Tibial artery (tissue), 4 donors: ENCODE measurements at places on chromosomes 2 and 18.

DNA sequence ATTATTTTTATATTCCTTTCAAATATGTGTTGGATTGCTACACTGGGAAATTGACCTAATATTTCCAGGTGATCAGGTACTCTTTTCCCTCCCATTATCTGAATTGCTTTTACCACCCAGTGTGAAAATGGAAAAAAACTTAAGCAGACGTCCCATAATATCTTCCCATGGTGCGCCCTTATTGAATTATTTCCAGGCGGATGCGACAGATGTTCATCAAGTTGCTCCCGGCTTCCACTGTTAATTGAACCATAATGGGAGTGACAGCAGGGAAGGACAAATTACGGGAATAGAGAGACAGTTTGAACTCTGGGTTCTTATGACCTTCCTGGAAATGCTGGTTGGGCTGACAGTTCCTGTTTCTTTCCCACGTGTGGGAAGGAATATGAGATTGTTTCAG is 93.3 kb downstream of the THSD7B start:
- DNase-seq: no peak

DNA sequence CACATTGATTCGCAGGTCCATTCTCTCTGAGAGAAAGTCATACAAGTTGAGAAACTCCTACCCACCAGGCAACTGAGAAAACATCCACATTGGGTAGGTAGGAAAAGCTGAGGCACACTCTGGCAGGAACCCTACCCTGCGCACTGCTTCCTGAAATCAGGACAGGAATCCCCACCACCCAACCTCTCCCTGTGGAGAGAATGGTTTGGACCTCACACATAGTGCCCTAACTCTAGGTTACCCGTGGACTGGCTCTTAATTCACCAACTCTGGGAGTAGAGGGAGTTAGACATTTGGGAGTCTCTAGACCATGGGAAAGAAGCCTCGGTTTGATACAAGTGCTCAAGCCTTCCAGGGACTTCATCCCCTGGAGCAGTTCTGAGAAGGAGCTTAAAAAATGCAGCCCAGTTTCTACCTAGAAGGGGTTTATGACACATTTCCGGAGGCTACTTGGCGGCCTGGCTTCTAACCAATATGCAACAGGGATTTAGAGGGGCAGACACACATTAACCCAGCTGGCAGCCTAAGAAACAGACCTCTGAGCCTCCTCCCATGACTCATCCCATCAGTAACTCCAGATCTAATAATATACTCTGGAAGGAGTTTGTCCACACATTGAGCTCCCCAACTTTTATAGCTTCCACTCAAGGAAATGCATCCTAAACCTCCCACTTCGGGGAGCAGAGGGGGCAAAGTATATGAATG is 136.7 kb downstream of the EML6 start:
- DNase-seq: no peak

- no peak for DNase-seq
Measured at GRCh38 chr2:122263746-122264145, 508.3 kb downstream of the TSN start.

- peak; percentile 71 for DNase-seq
Measured at GRCh38 chr2:55133467-55134315, 83.4 kb upstream of the RTN4 start.

- peak; percentile 51 for DNase-seq
Measured at GRCh38 chr2:239588451-239589269, 187.8 kb upstream of the HDAC4 start.

GRCh38 chr2:85064927-85065577 is 68.1 kb upstream of the TCF7L1 start:
- DNase-seq: no peak

GRCh38 chr2:111995148-111995547 is 59.9 kb upstream of the TMEM87B start:
- no peak for DNase-seq

DNA sequence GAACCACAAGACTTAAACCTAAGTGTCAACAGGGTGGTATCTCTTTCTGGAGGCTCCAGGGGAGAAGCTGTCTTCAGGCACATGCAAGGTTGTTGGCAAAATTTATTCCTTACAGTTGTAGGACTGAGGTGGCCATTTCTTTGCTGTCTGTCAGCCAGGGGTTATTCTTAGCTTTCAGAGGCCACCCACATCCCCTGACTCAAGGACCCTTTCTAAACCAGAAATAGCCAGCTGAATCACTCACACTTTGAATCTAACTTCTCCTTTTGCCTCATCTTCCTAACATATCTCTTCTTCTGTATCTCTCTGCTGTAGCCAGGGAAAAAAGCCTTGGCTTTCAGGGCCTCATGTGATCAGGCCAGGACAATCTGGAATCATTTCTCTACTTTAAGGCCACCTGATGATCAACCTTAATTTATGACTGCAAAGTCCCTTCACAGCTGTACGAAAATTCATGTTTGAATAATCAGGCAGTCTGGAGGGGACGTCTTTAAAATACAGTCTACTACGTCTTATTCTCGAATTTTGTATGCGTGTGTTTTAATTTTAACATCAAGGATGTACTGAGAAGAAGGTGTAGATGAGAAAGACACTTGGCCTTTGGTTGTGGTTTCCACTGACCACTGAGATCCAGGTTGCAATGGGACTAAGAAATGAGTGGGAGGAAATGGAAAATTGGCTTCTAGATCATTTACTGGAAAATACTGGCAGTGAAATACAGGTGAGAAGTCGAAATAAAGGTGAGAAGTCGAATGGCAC is 90.4 kb downstream of the DOCK10 start:
- no peak for DNase-seq

- DNase-seq: no peak
Measured at GRCh38 chr2:236047176-236047575, 121.0 kb downstream of the GBX2 start.

DNA sequence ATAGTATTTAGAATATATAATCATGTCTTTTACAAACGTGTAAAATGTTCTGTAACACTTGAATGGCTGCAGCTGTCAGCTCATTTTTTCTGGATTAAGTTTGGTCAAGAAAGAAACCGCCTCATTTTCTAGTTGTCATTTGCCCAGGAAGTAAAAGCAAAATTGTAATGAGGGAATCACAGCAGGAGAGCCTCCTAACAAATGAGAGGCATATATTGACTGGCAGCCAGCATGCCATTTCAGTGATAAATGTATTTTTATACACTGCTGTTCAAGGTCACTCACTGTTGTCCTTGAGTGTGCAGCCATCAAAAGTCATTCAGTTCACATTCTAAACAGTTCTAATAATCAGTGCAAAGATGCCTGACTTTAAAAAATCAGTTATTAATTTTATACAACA is 144.3 kb upstream of the BOD1L2 start:
- DNase-seq: no peak

DNA sequence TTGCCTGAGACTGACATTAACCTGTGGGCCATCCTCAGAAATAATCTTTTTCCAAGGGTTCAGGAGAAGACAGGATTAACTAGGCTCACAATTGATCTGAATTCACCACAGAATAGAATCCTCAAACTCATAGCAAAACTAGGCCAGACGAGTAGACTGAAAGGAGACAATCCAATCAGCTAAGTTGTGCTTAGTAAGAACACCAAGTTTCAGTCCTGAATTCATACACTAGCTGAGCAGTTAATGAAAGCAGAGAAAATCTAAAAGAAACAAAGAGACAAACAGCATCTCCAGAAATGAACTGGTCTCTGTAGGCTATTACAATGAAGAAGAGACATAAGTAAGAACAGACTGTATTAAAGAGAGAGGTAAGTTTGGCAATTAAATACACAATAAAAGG is 89.5 kb downstream of the GORASP2 start:
- DNase-seq: no peak

DNA sequence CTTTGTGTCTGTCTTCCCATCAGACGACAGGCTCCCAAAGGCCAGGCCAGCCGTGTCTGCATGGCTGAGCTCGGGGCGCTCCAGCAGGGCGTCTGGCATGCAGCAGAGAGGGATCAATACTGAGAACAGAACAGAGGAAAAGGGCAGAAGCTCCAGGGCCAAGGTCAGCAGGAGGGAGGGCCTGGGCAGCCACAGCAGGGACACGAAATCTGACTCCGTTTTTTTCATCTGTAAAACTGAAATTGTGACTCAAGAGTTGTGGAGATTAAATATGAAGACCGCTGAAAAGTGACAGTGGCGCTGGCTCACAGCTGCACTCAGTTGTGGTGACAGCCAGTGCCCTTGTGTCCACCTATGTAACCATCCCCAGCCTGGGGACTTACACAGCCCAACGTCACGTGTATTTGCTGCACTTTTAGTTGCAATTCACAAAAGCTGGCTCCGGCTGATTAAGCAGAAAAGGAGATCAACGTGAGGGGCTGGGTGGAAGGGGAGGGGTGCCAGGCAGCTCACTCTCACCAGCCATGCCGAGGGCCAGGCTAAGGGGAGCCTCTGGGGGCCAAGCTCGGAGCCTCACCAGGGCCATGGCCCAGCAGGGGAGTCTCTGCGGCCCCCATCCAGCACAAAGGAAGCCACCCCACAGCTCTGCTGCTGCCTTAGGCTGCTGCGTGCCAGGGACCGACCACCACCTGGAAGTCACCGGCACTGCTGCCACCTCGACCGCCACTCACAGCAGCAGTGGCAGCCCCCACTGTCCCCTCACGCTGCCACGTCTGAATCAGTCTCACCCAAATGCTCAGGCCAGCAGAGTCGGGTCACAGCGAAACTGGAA is 74.7 kb downstream of the EIPR1 start:
- no peak for DNase-seq

DNA sequence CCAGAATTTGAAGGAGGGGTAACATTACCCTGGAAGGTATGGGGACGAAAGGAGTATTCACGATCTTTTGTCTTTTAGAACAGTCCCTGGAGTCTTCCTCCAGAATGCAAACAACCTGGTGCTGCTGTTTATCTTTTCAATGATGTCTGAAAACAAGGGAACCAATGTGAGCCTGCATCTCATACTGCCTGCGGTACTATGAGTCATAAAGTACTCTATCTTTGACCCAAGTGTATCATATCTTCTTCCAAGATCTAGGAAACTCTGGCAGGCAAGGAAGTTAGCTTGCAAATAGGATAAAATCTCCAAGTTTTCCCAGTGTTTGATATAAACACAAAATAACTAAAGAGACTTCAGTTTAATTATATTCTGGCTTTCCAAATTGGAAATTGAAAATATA is 968.5 kb downstream of the LRP1B start:
- DNase-seq: no peak

- peak; percentile 71 for DNase-seq
Measured at GRCh38 chr2:176491172-176491904, 222.1 kb downstream of the MTX2 start.

DNA sequence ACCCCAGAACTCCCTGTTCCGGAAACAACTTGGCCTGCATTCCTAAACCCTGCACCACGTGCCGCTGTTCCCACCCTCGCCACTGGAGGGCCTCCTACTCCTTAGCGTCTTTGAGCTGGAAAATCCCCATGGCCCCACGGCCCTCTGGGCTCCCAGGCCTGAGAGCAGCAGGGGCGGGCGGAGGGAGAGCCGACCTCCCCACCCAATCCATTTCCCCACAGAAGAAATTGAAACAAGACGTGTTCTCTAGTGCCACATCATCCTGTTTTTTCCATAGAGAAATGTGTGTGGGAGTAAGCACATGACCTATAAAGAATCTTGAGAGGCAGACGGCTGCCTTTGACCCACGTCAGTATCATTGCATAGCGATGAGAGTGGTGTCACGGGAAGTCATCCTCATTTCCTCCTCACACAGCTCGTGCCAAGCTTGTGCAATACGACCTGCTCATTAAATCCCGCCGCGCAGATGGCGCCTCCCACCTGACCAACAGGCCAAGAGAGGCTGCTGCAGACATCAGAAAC is 79.2 kb downstream of the LAMA1 start:
- DNase-seq: peak; percentile 91

- no peak for DNase-seq
Measured at GRCh38 chr2:75667884-75668283, 21.3 kb downstream of the MRPL19 start.

- no peak for DNase-seq
Measured at GRCh38 chr18:13477147-13477683, 249.1 kb downstream of the FAM210A start.

GRCh38 chr2:209696836-209697711 is 74.6 kb upstream of the UNC80 start:
- no peak for DNase-seq

DNA sequence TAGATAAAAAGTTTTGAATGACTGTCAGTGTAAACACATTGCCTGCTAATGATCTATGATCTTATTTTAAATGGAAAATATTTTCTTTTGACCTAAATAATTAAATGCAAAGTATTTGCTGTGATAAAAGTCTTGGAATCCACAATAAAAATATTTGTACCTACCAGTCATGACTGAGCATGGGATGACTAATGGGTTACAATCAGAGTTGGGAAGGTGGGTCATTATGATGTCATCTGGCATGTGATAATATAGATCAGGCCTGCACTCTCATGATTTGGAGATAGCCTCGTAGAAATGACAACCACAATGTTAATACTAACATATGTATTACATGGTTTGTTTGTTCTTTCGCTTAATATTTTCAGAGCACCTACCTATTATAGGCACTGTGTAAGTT is 848.8 kb upstream of the KLHL29 start:
- DNase-seq: no peak

- DNase-seq: no peak
Measured at GRCh38 chr18:75433098-75433497, 5.6 kb upstream of the SMIM21 start.
